Activated CD4-positive, alpha-beta T cell treated with anti-CD3 and anti-CD28 coated beads for 4 hours (primary cell): ENCODE measurements at places on chromosomes 3 and 15.

GRCh38 chr3:31116651-31117050 lies 222.2 kb upstream of the GADL1 start:
- no peak for DNase-seq

DNA sequence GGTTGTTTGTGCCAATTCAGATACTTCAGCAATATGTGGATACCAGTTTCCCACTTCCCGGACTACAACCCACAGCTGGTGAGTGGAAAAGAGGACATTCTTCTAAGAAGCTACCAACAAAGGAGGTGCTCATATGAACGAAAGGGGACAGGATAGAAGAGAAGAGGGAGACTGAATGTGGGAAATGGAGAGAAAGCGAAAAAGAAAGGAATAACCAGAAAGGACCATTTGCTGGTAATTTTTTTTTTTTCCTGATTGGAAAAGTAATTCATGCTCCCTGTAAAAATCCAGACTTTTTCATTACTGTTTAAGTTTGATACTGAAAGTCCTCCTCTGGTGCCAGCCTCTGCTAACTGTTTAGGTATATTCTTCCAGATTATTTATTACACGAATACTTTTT lies 1.5 kb upstream of the CHAC1 start:
- DNase-seq, result no peak

GRCh38 chr15:50945725-50946124 lies 37.2 kb downstream of the AP4E1 start:
- no peak for DNase-seq

- no peak for DNase-seq
Observed at GRCh38 chr15:27486683-27487647, 516.0 kb downstream of the GABRG3 start.

DNA sequence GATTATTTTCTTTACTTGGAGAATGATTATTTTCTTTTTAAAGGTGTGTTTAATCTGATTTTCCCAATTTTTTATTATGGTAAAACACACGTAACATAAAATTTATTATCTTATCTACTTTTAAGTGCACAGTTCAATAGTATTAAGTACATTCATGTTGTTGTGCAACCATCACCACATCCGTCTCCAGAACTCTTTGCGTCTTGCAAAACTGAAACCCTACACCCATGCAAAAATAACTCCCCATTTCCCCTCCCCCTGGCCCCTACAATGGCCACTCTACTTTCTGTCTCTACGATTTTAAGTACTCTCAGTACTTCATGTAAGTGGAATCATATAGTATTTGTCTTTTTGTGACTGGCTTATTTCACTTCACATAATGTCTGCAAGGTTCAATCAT lies 230.7 kb downstream of the SATB1 start:
- DNase-seq, result no peak

- no peak for DNase-seq
Observed at GRCh38 chr3:148901987-148902791, 37.1 kb downstream of the CPA3 start.

GRCh38 chr15:44447772-44448376 lies 20.4 kb downstream of the CTDSPL2 start:
- no peak for DNase-seq

DNA sequence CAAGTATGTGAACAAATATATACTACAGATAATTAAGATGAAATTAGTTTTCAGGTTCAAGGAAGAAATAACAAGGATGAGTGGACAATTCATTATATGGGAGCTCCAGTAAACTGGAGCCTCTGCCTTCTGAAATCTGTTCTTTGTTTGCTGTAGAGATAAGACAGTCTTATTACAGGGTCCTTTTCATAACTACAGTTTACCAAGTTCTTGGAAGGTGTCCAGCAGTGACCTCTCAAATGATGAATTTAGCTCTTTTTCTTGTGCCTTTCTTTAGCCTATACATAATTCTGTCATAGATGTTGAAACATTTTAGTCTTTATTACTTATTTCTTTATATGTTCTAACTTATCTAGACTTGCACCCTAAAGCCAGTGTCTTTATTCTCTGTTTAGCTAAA lies 89.7 kb upstream of the GBE1 start:
- DNase-seq, result no peak

DNA sequence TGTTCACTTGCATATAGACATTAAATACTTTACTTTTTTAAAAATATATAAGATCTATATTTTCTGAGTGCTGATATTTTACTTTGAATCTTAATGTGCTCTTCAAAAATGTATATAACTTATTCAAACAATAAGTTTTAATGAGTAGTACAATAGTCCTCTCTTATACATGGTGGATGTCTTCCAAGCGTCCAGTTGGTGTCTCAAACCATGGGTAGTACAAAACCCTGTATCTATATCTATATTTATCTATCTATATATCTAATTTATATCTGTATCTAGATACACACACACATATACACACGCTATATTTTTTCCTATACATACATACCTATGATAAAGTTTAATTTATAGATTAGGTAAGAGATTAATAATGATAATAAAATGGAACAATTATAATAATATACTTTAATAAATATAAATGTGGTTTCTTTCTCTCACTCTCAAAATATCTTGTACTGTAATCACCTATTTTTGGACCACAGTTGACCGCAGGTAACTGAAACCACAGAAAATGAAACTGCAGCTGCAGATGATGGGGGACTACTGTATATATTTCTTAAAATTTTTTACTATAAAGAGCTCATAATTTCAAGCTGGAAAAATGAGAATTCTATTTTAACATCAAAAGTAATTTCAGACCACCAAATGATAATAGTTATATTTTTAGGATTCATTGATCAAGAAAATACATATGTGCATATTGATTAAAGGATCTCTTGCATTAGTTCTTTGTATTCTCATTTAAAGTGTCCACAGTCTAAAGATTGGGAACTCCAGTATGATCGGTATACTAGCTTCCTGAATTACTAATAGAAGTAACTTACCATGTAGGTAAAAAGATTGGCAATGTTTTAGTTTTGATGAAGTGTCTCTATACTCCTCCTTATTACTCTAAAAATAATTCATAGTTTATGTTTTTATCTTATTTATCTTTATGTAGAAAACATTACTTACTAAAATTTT lies 215.1 kb upstream of the MLF1 start:
- no peak for DNase-seq

DNA sequence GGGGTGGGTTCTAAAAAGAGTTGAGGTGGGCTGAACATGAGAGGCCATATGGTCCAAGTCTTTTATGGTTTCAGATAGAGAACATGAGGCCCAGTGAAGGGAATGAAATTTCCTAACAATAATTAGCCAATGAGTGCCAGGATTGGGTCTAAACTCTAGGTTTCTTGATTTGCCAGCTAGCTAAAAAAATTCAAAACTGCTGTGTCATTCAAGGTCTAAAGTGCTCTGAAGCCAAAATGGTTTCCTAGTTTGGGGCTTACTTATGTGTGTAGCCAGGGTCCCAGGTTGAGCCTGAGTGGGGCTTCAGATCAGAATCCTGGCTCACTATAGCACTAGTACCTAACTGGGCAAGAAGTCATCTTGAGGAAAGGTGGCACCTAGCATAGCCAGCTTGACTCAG lies 55.3 kb upstream of the SYN2 start:
- DNase-seq, result no peak

- DNase-seq, result no peak
Observed at GRCh38 chr15:58213587-58214338, 75.6 kb downstream of the AQP9 start.

GRCh38 chr15:60901647-60902046 lies 327.5 kb downstream of the RORA start:
- DNase-seq, result no peak

GRCh38 chr3:163422671-163423070 lies 1655.6 kb downstream of the SI start:
- no peak for DNase-seq

- DNase-seq, result no peak
Observed at GRCh38 chr3:65019443-65020055, 331.7 kb upstream of the ADAMTS9 start.

DNA sequence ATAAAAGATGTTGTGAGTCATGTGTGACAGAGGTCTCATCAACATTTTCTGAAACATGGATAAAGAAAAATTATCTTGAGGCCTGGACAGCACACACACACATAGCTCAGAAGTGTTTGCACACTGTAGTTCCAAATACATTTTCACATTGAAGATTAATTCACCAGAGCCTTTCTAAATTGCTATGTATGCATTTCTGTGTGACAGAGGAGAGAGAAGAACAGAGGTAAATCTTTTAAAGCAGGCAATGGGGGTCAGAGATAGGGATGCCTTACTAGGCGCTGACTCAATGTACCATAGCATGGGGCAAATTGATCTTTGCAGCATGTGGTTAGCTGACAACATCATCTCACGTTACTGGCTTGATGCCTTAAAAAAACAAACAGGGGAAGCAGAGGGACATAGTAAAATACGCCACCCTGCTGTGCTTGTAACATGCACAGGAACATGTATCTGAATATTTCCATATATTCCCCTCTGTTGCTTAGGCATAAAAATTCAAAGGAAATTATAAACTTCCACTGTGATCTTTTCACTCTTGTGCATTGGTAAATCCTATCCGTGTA lies 7.7 kb downstream of the POU1F1 start:
- no peak for DNase-seq

DNA sequence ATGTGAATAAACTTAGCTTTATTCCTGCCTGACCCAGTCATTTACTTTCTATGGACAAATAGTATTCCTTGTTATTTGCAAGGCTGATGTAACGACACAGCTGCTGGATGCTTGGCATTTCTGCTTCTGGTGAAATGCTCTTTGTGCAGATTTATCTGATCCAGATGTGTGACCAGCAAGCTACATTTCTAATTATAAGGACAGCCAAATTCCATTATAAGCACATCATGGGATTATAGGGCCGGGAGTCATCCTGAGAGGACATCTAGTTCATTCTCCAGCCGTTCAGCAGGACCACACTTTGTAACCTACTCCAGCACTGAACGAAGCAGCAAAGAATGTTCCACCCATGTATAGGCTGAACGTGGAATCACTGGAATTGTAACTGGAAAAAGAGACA lies 42.9 kb downstream of the FNDC3B start:
- no peak for DNase-seq

DNA sequence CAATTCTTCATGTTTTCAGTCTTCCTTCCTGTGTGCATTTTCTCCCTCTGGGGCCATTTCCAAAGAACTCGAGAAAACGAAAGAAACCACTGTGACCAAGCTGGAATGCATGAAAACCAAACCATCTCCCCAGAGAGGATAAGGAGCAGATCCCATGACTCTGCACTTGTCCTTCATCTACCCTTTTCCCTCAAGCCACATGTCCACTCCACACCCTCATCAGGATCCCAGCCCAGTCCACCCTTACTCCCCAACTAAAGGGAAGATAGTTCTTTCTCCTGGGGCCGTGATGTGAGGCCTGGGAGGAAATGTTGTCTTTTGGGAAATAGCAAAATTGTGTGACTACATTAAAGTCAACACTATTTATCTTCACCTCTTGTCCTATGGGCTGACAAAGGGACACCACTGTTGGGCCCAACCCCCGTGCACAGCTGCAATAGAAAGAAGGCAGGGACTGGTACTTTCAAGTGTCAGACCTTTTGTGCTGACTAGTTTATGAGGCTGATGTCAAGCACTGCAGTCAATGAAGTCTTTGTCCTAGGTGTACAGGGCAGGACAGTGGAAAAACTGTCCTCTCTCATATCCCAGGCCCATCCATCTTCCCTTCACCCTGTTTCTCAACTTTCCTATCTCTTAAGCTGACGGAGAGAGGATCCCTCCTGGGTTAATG lies 487.1 kb upstream of the NR2F2 start:
- no peak for DNase-seq

DNA sequence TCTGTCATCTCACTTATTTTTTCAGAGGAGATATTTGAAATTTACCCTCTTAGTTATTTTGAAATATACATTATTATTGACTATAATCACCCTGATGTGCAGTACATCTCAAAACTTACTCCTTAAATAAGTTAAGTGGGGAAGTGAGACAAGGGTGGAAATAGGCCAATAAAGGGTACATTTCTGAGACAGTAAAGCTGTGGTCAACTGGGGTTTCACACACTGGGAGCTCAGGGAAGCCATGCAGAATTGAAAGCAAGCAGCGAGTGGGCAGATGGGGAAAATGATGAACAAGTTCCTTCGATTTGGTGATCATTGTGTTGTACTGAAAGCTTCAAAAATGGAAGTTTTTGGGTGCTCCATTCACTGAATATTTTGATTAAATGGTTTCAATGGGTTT lies 21.6 kb upstream of the MOBP start:
- no peak for DNase-seq

- DNase-seq, result no peak
Observed at GRCh38 chr15:40363611-40364010, 5.6 kb downstream of the DISP2 start.

DNA sequence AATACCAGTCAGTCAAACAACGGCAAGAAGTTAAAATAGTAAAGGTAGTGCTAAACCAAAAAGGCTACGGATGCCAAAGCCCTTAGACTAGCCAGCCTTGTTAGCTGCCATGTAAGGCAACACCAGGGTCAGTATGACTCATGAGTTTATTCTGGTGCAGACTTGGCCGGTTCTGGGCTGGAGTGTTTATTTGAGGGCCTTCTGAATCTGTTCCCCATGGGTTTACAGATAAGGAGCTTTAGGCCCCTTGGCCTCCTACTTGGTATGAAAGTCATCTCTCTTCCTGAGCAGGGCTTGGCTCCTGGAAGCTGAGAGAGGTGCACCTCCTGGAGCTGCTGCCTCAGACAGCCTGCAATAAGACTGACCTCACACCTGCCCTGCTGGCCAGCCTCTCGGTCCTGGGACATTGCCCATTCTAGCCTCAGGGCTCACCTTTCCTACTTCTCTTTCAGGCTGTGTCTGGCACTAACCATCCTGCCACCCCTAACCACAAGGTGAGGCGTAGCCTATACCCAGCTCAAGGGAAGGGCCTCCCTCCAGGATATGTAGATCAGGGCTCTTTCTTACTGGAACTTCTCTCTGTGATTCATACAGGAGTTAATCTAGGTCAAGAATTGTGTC lies 10.4 kb upstream of the RTP1 start:
- no peak for DNase-seq

DNA sequence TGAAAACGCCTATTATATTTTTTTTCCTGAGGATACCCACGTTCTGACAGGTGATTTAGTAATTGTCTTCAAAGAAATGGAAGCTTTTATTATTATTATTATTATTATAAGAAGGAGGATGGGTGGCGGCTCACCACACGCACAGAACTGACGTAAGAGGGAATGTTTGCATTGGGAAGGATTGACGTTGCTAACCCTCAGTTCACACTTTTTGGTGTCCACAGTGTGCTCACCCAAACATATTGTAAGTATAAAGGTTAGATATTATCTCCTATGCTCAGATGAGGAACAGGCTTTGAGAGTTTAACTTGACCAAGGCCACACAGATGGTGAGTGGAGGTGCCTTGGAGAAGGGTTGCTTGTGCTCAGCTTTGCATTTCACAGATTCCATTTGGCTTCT lies 533.5 kb upstream of the TBL1XR1 start:
- no peak for DNase-seq

DNA sequence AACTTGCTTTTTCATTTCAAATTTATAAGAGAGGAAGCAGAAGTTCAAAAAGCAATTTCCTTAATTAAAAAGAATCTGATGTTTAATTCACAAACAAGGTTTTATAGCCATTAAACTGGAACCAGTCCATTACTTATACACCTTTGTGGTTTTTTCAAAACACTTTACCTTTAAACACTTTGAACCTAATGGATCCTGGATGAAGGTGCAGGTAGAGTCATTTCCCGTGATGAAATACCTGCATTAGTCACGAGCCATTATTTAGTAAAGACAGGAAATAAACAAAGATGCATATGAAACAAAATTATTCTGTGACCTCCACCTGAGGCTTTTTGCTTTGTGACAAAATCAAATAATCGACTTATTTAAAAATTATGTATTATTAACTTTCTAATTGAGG lies 341.7 kb upstream of the UBE2E2 start:
- DNase-seq, result no peak
